ENCODE measurements at places on chromosomes 6 and 20. TPM values are rescaled to one million over a fixed set of nuclear protein-coding genes. Genes with fewer than 3 reads are reported as not detected.

DNA sequence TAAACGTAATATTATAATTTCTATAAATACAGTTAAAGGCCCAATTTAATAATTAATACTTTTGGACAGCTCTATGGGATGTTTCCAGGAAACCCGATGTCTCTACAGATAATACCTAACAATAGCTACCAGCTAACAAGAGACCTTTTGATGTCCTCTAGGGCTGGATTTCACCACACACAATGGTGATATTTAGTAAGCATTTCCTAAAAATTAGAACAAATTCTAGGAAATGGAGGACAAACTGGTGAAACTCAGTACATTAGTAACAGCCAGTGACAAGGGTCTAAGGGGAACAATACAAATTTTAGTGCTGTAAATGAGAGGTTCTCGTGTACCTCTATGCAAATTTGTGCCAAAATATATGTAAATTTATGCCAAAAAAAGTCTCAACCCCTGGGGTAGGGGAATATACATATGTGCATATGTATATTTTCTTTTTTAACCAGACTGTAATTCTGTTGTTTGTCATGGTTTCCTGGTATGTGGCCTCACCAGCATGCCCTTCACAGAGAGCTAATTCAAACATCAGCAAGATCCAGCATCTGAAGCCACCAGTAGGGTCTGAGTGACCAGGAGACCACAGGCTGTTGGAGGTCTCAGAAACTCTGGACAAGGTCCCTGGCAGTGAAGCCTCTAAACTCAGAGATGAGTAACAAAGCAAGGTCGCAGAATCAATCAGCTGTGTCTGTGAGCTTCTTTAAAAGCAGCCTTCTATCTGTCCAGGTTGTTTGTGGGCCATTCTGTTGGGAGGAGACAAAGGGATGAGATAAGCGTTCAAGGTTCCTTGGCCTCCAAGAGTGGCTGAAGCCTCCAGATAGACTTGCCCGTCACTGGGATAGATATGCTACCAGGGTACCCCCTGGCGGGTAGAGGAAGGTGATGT lies 235.1 kb upstream of the RREB1 start:
- no peaks in the 10 kb centered on the region for H3K4me1 ChIP-seq
- H3K36me3 ChIP-seq = no peaks in the 10 kb centered on the region

GRCh38 chr20:17520583-17520982 lies 10.6 kb downstream of the BFSP1 start:
- DNase-seq = no peak
- no peak overlapping the region for H3K4me3 ChIP-seq
- no peaks in the 10 kb centered on the region for H3K4me1 ChIP-seq

The PXT1 gene
- total RNA-seq = not detected

DNA sequence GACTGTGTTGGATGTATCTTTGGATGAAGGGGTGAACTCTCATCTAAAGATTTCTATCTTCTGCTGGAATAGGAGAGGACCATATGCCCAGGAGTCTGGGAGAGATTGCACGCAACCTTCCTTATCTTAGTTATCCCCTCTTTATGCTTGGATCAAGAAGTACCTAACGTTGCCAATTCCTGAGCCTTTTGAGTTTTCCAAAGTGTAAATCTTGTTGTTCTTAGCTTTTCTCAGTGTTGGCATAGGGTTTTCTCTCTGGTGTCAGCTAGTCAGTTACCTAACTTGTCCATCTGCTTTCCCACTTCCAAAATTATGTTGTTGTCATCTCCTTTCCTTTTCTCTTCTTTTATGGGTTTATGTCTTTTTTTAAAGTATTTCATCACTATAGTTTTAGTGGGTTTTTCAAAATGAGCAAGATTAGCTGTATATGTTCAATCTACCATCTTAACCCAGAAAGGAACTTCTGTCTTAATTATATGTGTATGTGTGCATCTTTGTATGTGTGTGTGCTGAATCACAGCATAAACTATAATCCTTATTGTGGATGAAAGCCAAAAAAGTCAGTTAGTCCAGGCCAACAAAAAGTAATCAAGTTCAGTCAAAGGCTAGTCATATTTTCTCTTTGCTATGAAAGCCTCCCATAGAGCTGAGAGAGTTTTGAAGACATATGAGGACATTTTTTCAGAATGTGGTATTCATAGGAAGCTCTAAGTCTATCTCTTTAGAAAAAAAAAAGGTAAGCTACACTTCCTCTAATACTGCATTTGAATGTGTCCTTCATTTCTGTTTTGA lies 72.1 kb downstream of the KHDC1L start:
- no peak overlapping the region for H3K4me3 ChIP-seq
- no peak for DNase-seq
- no peaks in the 10 kb centered on the region for H3K4me1 ChIP-seq
- no peaks in the 10 kb centered on the region for H3K36me3 ChIP-seq
- H3K27ac ChIP-seq = no peak overlapping the region

GRCh38 chr6:101286146-101286545 lies 107.4 kb upstream of the GRIK2 start:
- no peak for DNase-seq
- no peaks in the 10 kb centered on the region for H3K36me3 ChIP-seq
- H3K4me1 ChIP-seq = no peaks in the 10 kb centered on the region
- H3K27ac ChIP-seq = no peak overlapping the region
- no peak overlapping the region for H3K4me3 ChIP-seq

The BCKDHB gene
- 16.2 TPM for total RNA-seq

DNA sequence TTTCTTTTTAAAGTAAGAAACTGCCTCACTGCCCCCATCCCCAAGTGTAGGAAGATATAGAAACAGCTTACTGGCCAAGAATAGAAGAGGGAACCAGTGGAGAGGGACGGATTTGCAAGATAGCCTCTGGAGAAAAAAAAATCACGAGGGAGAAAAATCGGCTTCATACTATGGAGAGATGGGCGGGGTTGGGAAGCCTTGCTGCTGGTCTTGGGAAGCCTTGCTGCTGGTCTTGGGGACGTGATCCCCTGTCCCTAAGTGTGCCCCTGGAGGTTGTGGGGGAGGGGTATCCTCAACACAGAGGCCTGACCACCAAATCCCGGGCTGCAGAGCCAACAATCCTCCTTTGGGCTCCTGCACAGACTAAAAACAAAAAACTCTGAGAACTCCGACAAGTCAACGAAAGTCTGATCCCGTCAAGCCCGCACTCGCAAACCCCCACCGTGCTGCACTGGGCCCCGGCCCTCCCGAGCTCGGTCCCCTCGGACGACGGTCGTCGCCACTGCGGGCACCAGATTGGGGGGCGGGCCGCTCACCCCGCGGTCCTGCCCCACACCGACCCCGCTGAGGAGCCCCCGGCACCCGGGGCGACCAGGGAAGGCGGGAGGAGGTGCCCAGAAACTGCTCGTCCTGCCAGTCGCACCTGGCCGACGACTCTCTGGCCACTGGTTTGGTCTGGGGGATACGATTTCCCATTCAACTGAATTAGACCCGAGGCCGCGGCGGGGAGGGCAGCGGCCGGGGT lies 750 bp downstream of the MAP7 start:
- peaks cover 14% of the 10 kb centered on the region for H3K4me1 ChIP-seq
- H3K27ac ChIP-seq = peak overlapping the region; percentile 74
- H3K4me3 ChIP-seq = peak overlapping the region; percentile 74
- no peaks in the 10 kb centered on the region for H3K27me3 ChIP-seq
- H3K36me3 ChIP-seq = no peaks in the 10 kb centered on the region

DNA sequence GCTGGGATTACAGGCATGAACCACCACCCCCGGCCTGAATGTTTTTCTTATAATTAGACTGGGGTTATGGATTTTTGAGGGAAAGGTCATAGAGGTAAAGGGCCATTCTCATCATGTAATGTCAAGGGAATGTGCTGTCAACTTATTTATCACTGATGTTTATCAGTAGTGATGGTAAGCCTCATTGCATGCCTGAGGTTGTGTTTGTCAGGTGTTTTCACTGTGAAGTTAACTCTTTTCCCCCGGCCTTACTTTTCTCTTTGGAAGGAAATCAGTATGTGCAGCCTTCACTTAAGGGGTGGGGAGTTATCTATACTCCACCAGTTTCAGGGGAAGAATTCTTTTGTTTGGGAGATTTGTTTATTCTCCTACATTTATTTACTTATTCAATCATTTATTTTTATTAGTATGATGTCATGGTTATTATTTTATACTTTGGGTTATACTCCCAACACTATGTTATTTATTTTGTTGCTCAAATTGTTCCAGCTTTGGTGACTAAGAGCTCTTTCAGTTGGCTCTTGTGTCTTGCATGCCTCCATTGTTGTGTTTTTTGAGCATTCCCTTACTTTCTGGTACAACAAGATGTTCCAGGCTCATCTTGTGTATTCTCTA lies 2.8 kb upstream of the SLC17A5 start:
- H3K4me1 ChIP-seq = peaks cover 10% of the 10 kb centered on the region
- H3K27ac ChIP-seq = no peak overlapping the region
- DNase-seq = no peak

The PHACTR1 gene
- 0.49 TPM for total RNA-seq

DNA sequence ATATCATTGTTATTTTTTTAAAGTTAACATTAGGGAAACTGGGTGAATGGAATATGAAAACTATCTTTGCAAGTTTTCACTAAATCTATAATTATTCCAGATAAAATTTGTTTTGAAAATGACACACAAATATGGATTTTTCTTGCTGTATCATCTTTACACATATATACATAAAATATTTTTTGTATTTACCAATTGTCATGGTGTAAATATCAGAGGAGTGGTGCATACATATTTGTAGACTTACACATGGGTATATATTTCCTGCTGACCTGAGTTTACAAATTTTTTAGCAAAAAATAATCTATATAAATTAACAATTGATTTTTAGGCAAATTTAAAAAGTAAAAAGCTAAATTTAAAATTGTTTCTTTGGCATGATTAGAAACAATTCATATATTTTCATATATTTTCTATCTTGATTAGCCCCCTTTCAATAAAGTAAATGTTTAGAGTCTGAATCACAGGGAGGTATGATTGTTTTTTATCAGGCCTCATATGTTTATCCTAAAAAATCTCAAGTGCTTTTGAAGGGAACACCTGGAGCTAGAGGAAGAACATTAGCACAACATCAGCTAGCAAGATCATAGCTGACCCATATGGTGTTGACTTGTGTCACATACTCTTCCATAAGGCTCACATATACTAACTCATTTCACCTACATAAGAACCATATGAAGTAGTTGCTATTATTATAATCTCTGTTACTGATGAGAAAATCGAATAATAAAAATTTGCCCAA lies 671.8 kb upstream of the GJE1 start:
- no peak overlapping the region for H3K4me3 ChIP-seq
- H3K27ac ChIP-seq = no peak overlapping the region
- DNase-seq = no peak

DNA sequence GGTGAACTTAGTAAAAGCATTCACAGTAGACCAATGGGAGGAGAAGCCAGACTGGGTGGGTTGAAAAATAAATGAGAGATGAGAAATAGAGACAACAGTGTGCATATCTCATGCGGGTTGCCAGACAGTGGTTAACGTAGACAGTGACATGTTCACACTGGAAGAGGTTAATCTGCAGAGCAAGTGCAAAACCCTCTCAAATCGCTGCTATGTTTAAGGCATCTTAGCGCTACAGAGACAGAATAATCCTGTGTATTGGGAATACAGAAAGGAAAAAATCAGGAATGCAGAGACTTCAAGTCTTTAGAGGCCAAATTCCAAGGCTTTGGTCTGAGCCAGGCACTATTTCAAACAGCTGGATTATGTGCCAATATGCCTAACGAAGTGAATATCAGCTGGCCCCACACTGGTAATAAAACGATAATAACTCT lies 107.1 kb downstream of the TSHZ2 start:
- no peaks in the 10 kb centered on the region for H3K36me3 ChIP-seq
- DNase-seq = no peak
- no peak overlapping the region for H3K27ac ChIP-seq
- H3K27me3 ChIP-seq = no peaks in the 10 kb centered on the region
- H3K4me3 ChIP-seq = no peak overlapping the region

The SLC16A10 gene
- total RNA-seq = 5.4 TPM

DNA sequence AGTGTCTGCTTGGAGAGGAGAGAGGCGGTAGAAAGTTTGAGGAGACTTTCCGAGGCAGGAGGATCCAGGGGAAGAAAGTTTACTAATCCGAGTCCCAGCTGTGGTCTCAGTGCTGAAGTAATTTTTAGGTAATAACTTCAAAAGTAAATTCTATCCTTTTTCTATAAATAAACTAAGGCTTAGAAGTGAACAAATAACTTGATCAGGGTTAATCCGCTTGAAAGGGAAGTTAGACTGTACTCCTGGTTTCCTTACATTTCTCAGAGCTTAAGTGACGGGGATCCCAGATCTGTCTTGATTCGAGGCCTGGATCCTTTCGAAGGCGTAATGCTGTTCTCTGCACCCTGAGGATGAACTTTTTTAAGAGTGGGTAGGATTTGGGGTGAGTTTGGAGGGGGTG lies 2.6 kb downstream of the STK35 start:
- H3K27me3 ChIP-seq = no peaks in the 10 kb centered on the region
- H3K4me3 ChIP-seq = peak overlapping the region; percentile 97
- no peak for DNase-seq
- H3K4me1 ChIP-seq = peaks cover 69% of the 10 kb centered on the region
- peak overlapping the region; percentile 98 for H3K27ac ChIP-seq

GRCh38 chr20:38523697-38524096 lies 51.1 kb downstream of the RALGAPB start:
- no peak for DNase-seq
- H3K27me3 ChIP-seq = no peaks in the 10 kb centered on the region
- no peak overlapping the region for H3K27ac ChIP-seq
- no peak overlapping the region for H3K4me3 ChIP-seq
- no peaks in the 10 kb centered on the region for H3K4me1 ChIP-seq

GRCh38 chr20:63698739-63699465 lies 2.5 kb downstream of the TNFRSF6B start:
- no peak overlapping the region for H3K4me3 ChIP-seq
- H3K27me3 ChIP-seq = no peaks in the 10 kb centered on the region
- H3K4me1 ChIP-seq = peaks cover 43% of the 10 kb centered on the region
- no peak overlapping the region for H3K27ac ChIP-seq
- H3K36me3 ChIP-seq = no peaks in the 10 kb centered on the region

DNA sequence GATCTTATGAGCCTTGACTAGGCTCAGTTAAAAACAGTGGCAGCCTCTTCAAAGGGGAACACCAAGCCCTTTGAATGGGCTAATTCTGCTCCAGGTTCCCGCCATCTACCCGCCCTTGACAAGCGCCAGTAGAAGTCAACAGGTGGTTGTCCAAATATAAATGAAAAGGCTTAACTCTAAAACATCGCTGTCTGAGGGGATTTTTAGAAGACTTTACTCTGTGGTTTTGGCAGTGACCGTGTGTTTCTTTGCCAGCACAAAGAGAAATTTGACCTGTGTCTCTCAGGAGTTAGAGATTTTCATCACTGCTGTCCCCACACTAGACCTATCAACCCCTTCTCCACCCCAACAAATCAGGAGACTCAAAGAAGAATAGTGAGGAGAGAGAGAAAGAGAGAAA lies 19.8 kb upstream of the SIM1 start:
- no peaks in the 10 kb centered on the region for H3K27me3 ChIP-seq
- no peaks in the 10 kb centered on the region for H3K36me3 ChIP-seq
- H3K4me1 ChIP-seq = no peaks in the 10 kb centered on the region
- H3K4me3 ChIP-seq = no peak overlapping the region
- no peak overlapping the region for H3K27ac ChIP-seq

DNA sequence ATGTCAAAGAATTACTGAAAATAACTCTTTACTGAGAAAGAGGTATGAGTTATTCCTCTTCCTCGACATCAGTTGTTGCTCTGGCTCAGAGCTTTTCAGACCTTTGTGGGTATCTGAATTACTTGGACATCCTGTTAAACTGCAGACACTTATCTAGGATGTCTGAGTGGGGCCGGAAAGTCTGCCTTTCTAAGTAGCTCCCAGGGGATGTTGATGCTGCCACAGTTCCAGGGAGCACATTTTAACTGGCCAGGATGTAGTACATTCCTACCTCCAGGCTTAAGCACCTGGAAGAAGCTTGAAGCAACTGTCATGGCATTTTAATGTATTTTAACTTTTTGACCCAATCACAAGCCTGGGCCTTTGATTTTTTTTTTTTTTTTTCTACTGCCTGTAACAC lies 265.8 kb upstream of the PLCB4 start:
- H3K4me1 ChIP-seq = peaks cover 8% of the 10 kb centered on the region
- no peak for DNase-seq
- no peak overlapping the region for H3K4me3 ChIP-seq
- no peaks in the 10 kb centered on the region for H3K36me3 ChIP-seq
- H3K27ac ChIP-seq = no peak overlapping the region
- no peaks in the 10 kb centered on the region for H3K27me3 ChIP-seq

Measured in vagina (tissue), 2 donors.